ENCODE measurements at places on chromosomes 12 and 14. TPM values are rescaled to one million over a fixed set of nuclear protein-coding genes. Genes with fewer than 3 reads are reported as not detected.
A peak's percentile ranks its signal among the peaks of the same experiment; 100 is the strongest.

DNA sequence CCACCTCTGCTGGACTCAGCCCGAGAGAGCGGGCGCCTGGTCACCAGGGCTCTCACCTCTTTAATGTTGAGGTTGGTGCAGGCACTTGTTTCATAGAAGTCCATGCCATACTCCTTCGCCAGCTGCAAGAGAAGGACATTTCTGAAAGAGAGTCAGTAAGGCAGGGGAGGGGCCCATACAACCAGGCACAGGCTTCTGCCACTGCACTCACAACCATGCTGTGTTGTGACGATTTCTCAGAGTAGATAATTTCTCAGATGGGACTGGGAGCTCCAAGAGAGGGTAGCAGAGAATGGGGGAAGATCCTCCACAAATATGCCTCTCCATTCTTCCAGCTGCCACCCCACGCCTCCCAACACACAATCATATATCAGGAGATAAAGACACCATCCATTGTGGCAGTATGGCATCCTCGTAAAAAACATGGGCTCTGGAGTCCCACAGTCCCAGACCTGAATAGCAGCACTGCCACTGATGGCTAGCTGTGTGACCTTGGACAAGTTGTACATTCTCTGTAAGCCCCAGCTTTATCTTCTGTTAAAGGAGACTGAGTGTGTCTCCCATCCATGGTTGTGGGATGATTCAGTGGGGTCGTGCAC is 6.2 kb upstream of the GPX2 start:
- no peak for DNase-seq

DNA sequence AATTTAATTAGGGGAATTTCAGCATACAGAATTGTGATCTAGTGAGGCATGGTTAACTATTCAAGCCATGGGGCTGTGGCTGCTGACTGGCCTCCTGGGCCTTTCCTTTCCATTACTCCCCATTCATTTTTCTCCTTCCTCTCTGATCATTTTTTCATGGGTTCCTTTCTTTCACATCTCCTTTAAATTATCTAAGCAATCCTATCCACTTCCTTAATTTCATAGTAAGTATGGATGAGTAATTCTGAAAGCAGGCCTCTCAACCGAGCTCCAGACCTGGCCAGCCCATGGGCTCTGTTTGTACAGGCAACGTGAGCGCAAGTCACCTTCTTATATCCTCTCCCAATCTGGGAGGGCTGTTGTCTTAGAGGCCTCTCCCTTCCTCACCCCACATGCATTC is 13.4 kb downstream of the CKAP4 start:
- DNase-seq, result no peak

MANSC1 gene
- 24.7 TPM for total RNA-seq

CATSPERB gene
- total RNA-seq, result 6.4 TPM

PYGL gene
- total RNA-seq, result 14.3 TPM

DNA sequence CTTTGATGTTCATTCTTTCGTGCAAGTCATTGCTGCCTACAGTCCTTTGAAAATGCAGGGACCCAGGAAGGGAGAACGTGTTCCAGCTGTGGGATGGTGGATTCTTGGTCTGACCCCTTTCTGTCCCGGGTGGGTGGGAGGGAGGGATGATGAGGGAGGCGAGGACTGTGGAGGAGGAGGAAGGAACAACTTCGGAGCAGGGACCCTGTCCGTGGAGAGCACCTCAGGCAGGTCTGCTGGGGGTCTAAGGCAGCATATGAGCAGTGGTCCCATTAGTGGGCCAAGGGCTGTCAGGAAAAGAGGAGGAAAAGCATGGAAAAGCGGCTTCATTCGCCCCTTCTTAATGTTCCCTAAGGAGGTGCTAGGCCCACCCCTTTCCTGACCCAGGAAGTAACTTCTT is 36.0 kb downstream of the CACNA2D4 start:
- no peak for DNase-seq

SYNE3 gene
- 37.6 TPM for total RNA-seq

DNA sequence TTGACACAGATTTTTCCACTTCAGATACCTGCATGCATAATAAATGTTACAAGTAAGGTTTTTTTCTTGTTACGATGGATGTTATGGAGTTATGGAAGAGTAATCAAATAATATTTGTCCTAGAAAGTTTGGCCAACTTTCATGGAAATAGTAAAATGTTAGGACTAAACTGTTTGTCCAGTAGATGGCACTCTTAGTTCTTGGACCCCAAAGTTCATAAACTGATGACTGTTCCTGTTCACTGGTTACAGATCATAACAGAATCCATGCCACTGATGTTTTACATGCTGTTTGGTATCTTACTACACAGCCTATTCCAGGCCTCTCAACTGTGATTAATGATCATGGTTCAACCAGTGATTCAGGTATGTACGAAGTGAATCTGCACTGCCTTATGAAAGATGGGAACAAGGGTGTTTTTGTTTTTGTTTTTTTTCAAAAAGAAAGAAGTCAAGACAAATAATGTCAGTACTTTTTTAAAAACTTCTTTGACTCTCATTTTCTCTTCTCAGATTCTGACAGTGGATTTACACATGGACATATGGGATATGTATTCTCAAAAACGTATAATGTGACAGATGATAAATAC is 48.8 kb upstream of the SLCO1C1 start:
- DNase-seq, result no peak

GRCh38 chr14:22391908-22392565 is 197.0 kb downstream of the DAD1 start:
- peak; percentile 68 for DNase-seq

GRCh38 chr12:69879007-69879960 is 54.3 kb downstream of the MYRFL start:
- DNase-seq, result peak; percentile 88

COX8C gene
- total RNA-seq, result 19.9 TPM

DNA sequence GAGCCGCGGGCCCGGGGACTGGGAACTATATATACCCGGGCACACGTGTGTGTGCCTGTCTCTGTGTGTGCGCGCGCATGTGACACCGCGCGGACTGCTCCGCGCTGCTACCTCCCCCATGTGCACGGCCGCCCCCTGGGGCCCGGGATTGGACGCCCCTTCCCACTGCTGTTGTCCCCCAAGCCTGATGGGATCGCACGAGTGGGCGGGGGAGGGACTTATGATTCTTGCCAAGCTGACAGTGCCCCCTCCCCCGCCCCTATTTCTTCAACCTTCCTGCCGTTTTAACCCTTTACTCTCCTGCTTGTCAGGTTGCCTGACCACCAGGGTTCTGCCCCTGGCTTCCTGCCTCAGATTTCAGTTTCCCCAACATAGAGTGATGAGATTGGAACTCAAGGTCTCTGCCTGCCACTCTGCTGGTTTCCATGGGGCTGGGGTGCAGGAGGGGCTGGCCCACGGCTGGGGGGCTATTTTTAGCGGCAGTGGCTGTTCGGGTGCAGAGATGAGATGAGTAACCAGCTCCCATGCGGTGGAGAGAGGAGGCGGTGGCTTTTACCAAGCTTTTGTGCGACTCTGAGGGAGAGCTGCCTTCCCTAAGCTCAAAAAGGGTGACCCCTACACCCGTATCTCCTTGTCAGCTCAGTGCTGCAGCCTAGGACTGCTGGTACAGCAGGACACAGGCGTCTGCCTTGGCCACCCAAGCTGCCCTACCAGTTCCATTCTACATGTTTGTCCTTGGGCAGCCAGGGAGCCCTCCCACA is at the start of gene DDN:
TSS of gene DDN (minus strand) at position 5 of the 761 bp plus-strand sequence. CDS start 88 bp downstream, outside the sequence.
- no peak for DNase-seq

- DNase-seq, result no peak
Measured at GRCh38 chr14:95078867-95079266, 78.5 kb downstream of the DICER1 start.

DNA sequence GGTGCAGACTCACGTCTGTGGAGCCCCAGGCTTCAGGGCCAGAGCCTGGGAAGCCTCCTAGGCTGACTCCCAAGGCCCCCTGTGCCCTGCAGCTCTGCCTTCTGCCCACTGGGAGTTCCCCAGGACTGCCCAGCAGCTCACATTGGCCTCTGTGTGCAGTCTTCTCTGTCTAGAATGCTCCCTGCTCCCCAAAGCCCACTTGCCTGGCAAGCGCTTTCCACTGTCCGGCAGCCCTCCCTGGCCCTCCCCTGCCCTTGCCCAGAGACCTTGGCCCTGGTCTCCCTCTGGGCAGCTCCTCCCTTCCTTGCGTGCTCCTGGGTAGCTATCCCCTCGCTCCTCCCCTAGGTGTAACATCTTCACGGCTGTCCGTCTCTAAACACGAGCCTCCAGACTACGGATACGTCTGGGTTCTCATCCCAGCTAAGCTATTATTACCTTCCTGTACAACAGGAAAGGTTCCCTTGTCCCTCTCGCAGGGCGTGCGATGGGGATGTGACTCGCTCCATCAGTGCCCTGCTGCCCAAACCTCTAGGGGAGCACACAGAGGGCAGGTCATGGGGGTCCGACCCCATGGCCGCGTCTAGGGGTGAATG is 325.5 kb upstream of the RTL1 start:
- DNase-seq, result no peak

DNA sequence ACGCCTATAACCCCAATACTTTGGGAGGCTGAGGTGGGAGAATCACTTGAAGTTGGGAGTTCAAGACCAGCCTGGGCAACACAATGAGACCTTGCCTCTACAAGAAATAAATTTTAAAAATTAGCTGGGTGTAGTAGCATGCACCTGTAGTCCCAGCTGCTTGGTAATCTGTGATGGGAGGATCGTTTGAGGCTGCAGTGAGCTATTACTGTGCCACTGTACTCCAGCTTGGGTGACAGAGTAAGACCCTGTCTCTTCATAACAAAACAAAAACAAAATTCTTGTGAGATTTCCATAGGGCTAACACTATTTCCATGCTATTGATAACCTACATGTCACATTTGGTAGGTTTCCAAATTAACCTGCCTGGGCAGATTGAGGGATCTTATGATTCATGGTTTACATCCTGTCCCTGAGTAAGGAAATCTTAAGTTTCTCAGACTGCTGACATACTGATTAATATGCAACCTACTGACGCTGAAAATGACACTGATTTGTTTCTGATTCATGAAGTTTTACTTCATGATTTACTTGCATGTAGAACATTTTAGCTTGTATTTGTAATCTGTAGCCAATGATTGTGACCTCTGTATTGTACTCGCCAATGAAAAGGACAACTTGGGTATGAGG is 15.9 kb downstream of the ATP6V1D start:
- no peak for DNase-seq

GRCh38 chr12:47378907-47379306 is 299.1 kb upstream of the AMIGO2 start:
- DNase-seq, result no peak

- peak; percentile 37 for DNase-seq
Measured at GRCh38 chr14:102686196-102686801, 91.0 kb upstream of the TRAF3 start.

DNA sequence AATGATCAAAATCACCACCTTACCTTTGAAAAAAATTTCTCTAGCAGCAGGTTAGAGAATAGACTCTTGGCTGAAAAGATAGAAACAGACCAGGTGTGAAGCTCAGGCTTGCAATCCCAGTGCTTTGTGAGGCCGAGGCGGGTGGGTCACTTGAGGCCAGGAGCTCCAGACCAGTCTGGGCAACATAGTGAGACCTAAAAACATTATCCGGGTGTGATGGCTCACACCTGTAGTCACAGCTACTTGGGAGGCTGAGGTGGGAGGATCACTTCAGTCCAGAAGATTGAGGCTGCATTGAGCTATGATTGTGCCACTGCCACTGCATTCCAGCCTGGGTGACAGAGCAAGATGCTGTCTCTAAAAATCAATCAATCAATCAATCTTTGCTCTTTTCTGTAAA is 105.3 kb upstream of the TBX3 start:
- no peak for DNase-seq

GRCh38 chr14:32567543-32568384 is 238.7 kb downstream of the AKAP6 start:
- no peak for DNase-seq

- DNase-seq, result no peak
Measured at GRCh38 chr14:37797675-37798074, 202.2 kb downstream of the TTC6 start.

- DNase-seq, result no peak
Measured at GRCh38 chr12:89082370-89082753, 269.9 kb downstream of the DUSP6 start.

GRCh38 chr12:11707535-11707934 is 58.1 kb downstream of the ETV6 start:
- no peak for DNase-seq

- DNase-seq, result no peak
Measured at GRCh38 chr12:1805441-1806081, 14.8 kb upstream of the LRTM2 start.

- no peak for DNase-seq
Measured at GRCh38 chr14:65469903-65470302, 57.4 kb downstream of the FUT8 start.

NYNRIN gene
- total RNA-seq, result 21.8 TPM

- no peak for DNase-seq
Measured at GRCh38 chr14:31125231-31125630, 82.4 kb downstream of the HECTD1 start.

VDR gene
- 2.9 TPM for total RNA-seq

PPP1R36 gene
- total RNA-seq, result 22.4 TPM

SLC25A47 gene
- total RNA-seq, result 0.87 TPM

GRCh38 chr14:68390741-68391140 is 402.1 kb downstream of the ZFP36L1 start:
- DNase-seq, result no peak

Data from testis (tissue), 5 donors.